ENCODE measurements at places on chromosomes 3 and 15.

DNA sequence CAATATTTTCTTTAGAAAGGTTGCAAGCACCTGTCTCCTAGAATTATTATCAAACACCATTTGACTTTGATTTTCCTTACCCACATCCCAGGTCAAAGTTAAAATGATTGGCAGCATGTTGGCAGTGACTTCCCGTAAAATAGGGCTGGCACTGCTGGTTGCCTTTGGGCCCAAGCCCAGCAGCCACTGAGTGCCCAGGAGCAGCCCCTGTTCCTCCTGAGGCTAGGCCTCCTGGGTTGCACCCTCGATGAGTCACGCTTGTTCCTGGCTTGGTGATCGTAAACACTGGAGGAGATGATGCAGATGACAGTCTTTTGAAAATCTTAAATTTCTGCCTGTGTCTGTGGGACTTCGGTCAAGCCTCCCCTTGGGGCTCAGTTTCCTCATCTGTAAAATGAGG, 290.0 kb downstream of the TLE3 start:
- H3K4me3 ChIP-seq: no peak overlapping the region
- no peaks in the 10 kb centered on the region for H3K27me3 ChIP-seq
- H3K36me3 ChIP-seq: no peaks in the 10 kb centered on the region

DNA sequence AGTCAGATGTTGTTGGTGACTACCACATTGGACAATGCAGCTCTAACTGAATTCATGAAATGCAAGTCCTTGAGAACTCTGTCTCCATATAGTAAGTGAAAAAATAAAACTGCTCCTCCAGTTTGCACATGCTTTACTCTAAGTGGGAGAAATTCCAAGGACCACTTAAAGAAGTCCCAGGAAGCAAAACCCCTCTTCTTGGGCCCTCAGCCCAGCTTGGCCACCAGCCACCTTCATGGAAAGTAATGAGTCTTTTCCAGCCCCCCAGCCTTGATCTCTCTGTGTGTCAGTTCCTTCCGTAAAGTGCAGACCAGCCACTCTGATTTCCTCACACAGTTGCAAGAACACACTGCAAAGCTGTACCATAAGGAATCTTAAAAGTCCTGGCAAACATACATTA, 34.5 kb downstream of the DAPK2 start:
- no peak overlapping the region for H3K4me3 ChIP-seq
- H3K27ac ChIP-seq: no peak overlapping the region
- H3K4me1 ChIP-seq: no peaks in the 10 kb centered on the region
- H3K36me3 ChIP-seq: no peaks in the 10 kb centered on the region
- H3K27me3 ChIP-seq: no peaks in the 10 kb centered on the region

- DNase-seq: no peak
- H3K36me3 ChIP-seq: no peaks in the 10 kb centered on the region
- H3K4me3 ChIP-seq: no peak overlapping the region
- H3K27ac ChIP-seq: no peak overlapping the region
Observed at GRCh38 chr3:70736009-70736408, 423.6 kb upstream of the MDFIC2 start.

- H3K4me3 ChIP-seq: no peak overlapping the region
- DNase-seq: peak; percentile 2
- no peaks in the 10 kb centered on the region for H3K27me3 ChIP-seq
Observed at GRCh38 chr3:87336761-87337160, 60.4 kb upstream of the POU1F1 start.

DNA sequence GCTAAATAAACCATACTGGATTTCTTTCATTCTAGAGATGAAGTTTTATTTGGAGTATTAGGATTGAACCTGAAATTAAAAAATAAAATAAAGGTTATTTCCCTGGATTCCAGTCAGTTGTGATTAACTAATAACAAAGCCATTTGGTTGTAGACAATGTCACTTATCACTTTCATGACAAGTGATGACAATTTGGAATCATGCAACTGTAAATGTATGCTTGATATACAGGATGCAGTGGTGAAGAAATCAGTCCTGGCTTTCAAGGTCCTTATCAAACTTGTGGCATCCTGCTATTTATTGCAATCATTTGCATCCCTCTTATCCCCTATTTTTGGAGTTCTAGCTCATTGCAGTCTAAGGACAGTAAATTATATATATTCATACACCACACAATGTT, 425.2 kb downstream of the CHL1 start:
- no peak for DNase-seq
- H3K4me1 ChIP-seq: no peaks in the 10 kb centered on the region

DNA sequence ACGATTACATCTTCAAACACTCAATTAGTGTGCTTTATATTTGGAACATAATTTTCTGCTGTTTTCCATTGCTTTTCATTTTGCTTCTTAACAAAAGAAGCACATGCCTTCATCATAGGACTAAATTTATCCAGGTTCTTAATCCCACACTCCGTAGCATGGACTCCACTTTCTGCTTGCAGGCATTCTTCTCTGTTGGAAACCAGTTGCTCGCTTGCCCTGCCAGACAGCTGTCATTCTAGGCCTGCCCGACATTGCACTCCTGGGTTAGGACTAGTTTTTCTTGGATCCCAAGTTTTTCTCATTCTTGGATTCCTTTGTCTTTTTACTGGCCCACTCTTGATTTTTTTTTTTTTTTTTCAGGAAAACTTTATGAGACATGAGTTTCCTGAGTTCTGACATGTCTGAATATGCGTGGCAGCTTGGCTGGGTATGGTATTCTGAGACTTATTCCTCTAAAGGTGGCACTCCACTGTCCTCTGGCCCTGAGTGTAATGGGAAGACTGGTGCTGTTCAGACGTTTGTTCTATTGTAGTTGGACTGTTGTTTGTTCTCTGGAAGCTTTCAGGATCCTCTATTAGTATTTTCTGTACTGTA, 6.3 kb upstream of the ATP1B3 start:
- H3K27me3 ChIP-seq: no peaks in the 10 kb centered on the region
- no peak for DNase-seq
- no peaks in the 10 kb centered on the region for H3K4me1 ChIP-seq
- H3K27ac ChIP-seq: no peak overlapping the region
- no peak overlapping the region for H3K4me3 ChIP-seq

GRCh38 chr3:76044601-76045600, 259.6 kb upstream of the ZNF717 start:
- peak overlapping the region; percentile 96 for H3K27ac ChIP-seq
- H3K4me1 ChIP-seq: peaks cover 36% of the 10 kb centered on the region
- H3K36me3 ChIP-seq: no peaks in the 10 kb centered on the region
- H3K27me3 ChIP-seq: no peaks in the 10 kb centered on the region
- DNase-seq: peak; percentile 72
- H3K4me3 ChIP-seq: no peak overlapping the region

DNA sequence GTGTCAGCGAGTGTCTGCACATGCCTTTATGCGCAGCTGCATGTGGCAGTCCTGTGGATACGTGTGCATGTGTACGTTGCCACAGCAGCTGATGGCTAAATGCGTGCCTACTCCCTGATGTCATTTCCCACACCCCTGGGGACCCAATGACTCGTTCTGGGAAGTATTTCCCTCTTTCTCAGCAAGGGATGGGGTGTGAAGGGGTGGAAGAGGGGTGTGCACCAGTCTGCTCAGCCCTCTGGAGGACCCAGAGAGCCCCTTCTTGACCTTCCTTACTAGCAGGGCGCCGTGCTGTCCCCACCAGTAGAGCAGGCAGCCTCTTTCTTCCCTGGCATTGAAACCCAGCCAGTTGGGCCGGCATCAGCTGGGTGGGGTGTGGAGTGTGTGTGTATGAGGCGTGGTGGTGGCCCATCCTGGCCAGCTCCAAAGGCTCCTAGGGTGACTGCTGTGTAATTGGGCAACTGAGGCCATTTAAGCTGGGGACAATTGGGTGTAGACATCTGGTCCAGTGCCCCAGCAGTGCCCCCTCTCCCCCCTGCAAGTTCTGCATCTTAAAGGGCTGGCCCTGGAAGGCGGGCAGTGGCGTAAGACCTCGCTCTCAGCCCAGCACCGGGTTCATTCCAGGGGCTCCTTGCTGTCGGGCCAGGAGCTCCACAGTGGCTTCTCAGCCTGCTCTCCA, 19.2 kb downstream of the SNX33 start:
- H3K36me3 ChIP-seq: no peaks in the 10 kb centered on the region
- H3K27me3 ChIP-seq: no peaks in the 10 kb centered on the region
- no peak overlapping the region for H3K4me3 ChIP-seq
- no peak overlapping the region for H3K27ac ChIP-seq
- DNase-seq: no peak

DNA sequence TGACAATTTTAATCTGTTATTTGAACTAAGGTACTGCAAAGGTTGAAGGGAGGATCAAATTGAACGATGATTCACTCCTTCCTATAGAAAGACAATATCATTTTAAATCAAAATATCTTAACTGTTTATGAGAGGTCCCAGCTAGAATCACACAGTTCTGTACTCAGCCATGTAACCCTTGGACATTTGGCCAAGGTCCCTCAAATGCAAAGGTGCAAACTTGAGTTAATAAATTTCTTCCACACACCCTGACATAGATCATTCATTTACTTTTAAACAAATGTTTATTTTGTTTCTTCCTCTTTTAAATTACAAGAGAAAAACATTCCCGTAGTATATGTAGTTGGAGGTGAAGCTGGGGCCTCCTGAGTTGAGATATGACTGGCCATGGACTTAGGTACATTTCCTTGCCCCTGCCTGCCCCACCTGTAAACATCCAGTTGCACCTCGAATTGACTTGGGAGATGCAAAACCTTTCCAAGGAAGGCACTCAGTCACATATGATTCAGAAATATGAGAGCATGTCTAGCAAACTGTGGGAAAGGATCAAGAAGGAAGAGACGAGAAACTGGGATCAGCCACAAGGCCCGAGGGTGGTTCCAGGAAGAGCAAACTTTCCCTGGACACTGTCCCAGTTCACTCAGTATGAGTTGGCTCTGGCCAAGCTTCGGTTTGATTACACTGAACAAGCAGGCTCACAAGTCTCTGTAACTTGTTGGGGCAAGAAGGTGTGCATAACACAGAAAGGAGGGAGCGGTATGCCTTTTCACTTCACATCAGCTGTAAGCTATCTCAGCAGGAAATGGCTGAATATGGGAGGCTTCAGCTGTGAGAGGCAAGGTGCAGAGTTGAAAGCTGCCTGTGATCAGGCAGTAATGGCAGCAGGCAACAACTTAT, 6.7 kb downstream of the TNFSF10 start:
- H3K36me3 ChIP-seq: no peaks in the 10 kb centered on the region
- no peak overlapping the region for H3K27ac ChIP-seq

DNA sequence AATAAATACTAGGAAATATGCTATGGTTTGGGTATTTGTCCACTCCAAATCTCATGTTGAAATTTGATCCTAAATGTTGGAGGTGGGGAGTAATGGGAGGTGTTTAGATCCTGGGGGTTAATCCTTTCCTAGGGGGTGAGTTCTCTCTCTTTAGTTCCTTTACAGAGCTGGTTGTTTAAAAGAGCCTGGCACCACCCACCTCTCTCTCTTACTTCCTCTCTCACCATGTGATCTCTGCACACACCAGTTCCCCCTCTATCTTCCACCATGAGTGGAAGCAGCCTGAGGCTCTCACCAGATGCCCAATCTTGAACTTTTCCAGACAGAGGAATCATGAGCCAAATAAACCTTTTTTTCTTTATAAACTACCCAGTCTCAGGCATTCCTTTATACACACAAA, 10.5 kb downstream of the SLC24A5 start:
- no peak for DNase-seq
- no peak overlapping the region for H3K27ac ChIP-seq
- 0 out of 2 replicates have a peak, but pooled peaks cover 6% of the 10 kb centered on the region for H3K4me1 ChIP-seq
- H3K4me3 ChIP-seq: no peak overlapping the region

DNA sequence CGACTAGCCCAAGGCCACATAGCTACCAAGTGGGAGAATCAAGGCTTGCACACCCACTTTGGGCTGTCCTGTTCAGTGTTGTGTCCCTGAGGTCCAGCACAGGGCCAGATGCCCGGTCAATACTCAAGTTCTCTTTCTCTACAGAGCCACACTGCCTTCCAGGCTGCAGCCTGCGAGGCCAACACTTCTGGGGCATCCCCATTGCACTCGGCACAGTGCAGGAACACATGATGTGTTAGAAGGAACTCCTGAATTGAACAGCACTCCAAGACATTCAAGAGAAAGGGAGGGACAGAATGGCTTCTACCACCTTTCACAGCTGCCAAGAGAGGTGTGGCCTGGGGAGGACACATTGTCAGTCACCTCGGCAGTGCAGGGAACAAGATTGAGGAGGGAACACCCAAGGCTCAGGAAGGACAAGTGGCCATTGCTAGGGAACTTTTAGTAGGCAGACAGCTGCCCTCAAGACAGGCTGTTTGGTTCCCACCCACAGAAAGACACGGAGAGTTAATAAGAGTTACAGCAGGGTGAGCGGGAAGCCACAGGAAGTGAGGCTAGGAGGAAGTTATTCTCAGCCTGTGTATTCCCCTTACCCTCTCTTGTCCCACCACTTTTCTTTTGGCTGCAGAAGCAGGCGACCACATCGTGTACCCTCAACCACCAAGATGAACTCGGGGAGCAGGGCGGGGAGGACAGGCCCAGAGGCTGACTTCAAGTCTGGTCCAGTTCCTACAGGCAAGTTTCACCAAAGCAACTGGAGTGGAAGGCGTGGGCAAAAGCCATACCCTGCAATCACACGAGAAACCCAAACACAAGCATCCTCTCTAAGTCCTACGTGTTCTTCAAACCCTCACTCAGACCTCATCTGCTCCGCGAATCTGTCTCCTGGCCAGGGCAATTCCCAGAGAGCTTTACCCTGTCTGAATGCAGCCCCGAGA, 69.4 kb downstream of the SRGAP3 start:
- no peak for DNase-seq
- no peak overlapping the region for H3K4me3 ChIP-seq
- no peaks in the 10 kb centered on the region for H3K36me3 ChIP-seq

DNA sequence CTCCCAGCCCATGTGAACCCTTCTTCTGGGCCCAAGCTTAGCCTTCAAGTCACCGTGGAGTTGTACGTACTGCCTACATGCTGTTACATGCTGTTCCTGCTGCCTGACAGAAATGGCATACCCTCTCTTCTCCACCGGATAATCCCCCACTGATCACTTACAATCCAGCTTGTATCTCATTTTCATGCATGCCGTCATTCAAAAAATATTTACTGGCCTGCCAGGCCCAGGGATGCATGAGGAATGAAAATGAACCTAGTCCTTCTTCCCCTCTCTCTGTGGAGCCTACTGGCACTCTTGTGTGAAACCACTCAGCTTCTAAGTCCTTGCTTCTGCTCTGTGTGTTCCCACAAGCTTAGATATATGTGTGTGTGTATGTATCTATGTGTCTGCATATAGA, 60.6 kb downstream of the WNT5A start:
- no peak overlapping the region for H3K4me3 ChIP-seq
- H3K4me1 ChIP-seq: no peaks in the 10 kb centered on the region
- H3K36me3 ChIP-seq: no peaks in the 10 kb centered on the region
- no peak overlapping the region for H3K27ac ChIP-seq
- H3K27me3 ChIP-seq: no peaks in the 10 kb centered on the region

Data from GM23338 (cell line).